ENCODE measurements at places on chromosomes 7 and 10. TPM values are rescaled to one million over a fixed set of nuclear protein-coding genes. Genes with fewer than 3 reads are reported as not detected.

The CCDC172 gene
- not detected for polyA plus RNA-seq

The MYH16 gene
- polyA plus RNA-seq, result not detected

The OR2A5 gene
- polyA plus RNA-seq, result not detected

The ZNF727 gene
- not detected for polyA plus RNA-seq

The ARMC3 gene
- not detected for polyA plus RNA-seq

The FXYD4 gene
- not detected for polyA plus RNA-seq

The TMEM225B gene
- polyA plus RNA-seq, result 0.63 TPM

The PWWP2B gene
- polyA plus RNA-seq, result 2.0 TPM

The CCL24 gene
- polyA plus RNA-seq, result 3.3 TPM
